ENCODE measurements at places on chromosomes 11 and 22.

- DNase-seq, result no peak
Observed at GRCh38 chr11:13596611-13597326, 71.7 kb upstream of the FAR1 start.

DNA sequence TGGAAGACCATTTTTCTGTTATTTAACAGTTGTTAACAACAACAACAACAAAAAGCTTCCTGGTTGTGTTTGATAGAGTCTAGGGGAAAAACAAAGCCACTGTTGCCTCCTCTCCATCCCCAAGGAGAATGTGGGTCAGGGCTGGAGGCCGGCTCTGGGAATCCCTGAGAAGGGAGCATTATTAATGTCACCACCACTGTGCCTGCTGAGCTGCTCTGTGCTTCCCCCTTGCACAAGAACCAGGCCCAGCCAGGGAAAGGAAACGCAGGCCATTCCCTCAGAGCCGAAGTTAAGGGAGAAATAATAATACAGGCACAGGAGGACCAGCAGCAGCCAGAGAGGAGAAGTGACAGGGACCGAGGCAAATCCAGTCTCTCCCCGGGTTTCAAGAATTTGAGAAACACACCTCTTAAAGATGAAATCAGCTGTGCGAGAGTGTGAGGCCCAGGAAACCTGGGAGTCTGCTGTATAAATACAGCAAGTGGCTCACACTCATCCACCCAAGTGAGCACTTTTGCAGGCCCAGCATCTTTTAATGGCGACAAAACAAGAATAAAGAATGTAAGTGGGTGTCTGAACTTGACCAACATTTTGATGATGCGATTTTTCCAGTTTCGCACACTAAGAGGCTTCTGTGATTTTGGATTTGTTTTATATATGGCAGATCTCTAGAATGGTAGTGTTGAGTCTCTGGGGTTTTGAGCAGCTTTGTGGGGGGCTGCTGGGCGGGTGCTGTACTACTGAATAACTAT lies 539.2 kb downstream of the NTM start:
- DNase-seq, result no peak

- peak; percentile 55 for DNase-seq
Observed at GRCh38 chr22:29031227-29032011, 30.2 kb downstream of the C22orf31 start.

DNA sequence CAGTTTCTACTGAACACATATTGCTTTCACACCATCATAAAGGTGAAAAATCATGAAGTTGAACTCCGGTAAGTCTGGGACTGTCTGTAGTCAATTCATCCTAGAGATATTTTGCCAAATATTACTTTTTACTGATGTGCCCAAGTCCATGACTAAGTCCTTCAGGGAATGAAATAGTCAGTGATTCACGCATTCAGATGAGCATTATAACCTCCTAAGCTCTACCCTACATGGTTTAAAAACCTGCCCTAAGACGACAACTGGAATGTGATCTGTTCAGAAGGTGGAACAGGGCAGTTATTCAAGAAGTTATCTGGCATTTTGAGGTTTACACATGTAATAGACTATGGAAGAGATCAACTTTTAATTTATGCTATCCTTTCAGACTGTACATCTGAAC lies 125.6 kb downstream of the TRPC6 start:
- DNase-seq, result no peak

GRCh38 chr11:113316256-113316655 lies 1.9 kb downstream of the TTC12 start:
- DNase-seq, result no peak

GRCh38 chr22:41621911-41622179 lies 750 bp downstream of the XRCC6 start:
- DNase-seq, result no peak

- no peak for DNase-seq
Observed at GRCh38 chr22:46857885-46858143, 95.4 kb downstream of the TBC1D22A start.

DNA sequence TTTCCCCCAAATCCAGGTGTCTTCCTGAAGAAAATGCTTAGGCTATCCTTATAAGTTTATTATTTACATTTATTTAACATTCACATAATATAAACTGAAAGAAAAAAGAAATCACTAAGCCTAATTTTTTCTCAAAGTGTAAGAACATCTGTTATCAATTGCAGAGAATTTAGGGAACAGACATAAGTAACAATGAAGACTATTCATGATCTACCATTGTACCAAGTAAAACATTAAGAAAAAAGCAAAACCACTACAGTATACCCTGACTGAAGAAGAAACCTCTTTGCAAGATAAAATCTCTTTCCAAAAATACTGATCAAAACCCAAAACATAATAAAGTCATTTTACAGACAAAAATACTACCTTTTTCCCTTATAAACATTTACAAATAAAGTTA lies 60.5 kb downstream of the NUP98 start:
- DNase-seq, result no peak

DNA sequence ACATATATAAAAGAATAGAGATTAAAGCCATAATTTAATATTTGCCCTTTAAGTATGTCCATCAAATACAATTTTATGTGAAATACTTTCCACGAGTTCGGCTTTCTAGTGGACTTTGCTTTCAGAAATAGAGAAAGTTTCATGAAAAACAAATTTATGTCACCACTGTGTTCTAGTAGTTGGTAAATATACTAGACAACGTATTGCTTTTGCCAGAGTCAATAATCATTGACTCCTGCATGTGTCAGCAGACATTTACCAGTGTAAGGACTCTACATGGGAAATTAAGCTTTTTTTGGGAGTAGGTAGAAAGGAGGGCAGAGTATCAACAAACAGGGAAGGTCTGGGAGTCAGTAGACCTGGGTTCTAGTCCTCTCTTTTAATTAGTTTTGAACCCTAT lies 32.3 kb upstream of the CAT start:
- no peak for DNase-seq

DNA sequence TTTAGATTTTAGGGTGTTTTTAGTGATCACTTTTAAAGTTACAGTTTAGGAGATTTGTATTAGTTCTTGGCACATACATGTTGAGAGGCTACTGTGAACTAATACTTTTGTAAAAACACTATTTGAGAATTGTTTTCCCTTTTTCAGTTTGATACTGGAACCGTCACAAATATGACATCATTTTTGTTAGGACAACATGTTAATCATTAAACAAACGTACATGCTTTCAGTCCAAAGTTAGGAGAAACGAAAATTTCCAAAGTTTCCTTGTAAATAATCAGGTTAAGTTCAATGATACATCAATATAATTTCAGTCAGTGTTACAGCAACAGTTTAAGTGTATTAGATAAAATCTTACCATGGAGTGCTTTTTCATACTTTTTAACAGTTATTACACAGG lies 53.1 kb downstream of the SPECC1L start:
- no peak for DNase-seq

DNA sequence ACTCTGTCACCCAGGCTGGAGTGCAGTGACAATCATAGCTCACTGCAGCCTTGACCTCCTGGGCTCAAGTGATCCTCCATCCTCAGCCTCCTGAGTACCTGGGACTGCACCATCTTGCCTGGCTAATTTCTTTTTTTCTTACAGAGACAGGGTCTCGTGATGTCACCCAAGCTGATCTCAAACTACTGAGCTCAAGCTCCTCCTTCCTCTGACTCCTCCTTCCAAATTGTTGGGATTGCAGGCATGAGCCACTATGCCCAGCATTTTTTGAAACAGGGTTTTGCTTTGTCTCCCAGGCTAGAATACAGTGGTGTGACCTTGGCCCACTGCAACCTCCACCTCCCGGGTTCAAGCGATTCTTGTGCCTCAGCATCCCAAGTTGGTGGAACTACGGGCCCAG lies 358.3 kb upstream of the MTNR1B start:
- DNase-seq, result no peak

DNA sequence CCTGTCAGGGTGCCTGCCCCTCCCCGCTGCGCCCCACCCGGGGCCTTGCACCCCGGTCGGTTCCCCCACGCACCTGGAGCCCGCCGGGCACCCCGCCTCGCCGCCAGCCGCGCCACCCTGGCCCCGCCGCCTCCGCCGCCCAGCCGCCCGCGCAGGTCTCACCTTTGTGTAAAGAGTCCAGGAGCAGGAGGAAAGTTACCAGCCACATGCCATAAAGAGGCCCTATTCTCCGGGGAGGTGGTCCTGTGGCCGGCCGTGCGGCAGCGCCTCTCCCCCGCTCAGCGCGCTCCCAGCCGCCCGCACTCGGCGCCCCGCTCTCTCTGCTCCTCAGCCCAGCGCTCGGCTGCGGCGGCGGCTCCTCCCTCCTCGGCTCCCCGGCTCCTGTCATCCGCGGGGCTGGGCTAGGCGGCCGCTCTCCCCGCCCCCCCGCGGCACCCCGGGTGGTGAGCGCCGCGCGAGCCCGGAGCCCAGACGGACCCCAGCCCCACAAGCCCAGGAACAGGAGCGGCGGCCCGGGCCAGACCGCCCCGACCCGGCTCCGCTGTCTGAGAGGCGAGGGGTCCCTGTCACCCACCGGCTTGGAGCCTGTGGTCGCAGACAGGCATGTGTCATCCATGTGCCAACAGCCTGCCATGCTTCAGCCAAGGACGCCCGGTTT lies at the start of gene DSCAML1:
Gene DSCAML1, minus strand, starts transcription at position 345 of the 658 bp plus-strand sequence. Its CDS starts 137 bp downstream, at position 208.
- no peak for DNase-seq

- no peak for DNase-seq
Observed at GRCh38 chr11:73233211-73233610, 15.1 kb downstream of the P2RY2 start.

GRCh38 chr11:46555267-46556054 lies 38.4 kb downstream of the AMBRA1 start:
- no peak for DNase-seq

- no peak for DNase-seq
Observed at GRCh38 chr11:64881476-64881875, 3.1 kb upstream of the EHD1 start.

- DNase-seq, result no peak
Observed at GRCh38 chr11:6096417-6096816, 11.1 kb upstream of the OR56B4 start.

- DNase-seq, result no peak
Observed at GRCh38 chr11:131079036-131079435, 162.8 kb upstream of the SNX19 start.

- DNase-seq, result no peak
Observed at GRCh38 chr11:117998664-117999353, 12.6 kb downstream of the IL10RA start.

DNA sequence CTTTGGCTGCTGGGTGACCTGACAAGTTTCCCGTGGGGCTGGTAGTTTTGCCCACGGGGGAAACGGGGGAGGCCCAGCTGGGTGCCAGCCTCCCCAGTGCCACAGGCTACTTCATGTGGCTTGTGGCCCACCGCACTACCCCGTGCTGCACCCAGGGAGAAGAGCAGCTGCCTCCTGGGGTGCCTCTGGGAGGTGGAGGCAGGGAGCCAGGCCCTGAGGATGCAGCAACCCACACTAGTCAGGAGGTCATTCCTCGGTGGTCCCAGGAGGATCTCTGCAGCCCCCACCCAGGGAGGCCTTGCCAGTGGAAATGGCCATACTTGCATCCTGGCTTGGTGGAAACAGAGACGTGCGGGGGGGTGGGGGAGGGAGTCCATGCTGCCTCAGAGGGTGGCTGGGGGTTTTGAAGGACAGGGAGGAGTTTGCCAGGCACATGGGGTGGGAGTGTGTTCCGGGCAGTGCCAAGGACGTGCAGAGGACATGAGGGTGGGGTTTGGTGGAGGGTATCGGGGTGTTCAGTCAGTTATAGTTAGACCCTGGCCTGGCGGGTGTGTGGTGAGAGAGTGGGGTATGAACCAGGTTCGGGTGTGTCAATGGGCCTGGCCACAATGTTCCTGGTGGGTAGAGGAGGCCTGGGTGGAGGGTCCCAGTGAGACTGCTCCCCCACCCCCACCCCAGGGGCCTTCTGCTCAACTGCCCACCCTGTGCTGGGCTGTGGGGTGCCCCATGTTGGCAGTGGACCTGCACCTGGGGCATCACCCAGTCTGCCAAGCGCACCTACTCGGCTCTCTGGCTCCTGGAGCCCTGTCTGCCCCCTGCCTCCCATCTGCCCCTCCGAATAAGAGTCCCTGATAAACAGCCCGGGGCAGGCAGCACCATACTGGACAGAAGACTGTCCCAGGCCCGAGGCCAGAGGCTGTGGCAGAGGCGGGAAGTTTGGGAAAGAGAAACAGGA lies 3.8 kb downstream of the PIM3 start:
- DNase-seq, result peak; percentile 46
